ENCODE measurements at places on chromosomes 3 and 15.

DNA sequence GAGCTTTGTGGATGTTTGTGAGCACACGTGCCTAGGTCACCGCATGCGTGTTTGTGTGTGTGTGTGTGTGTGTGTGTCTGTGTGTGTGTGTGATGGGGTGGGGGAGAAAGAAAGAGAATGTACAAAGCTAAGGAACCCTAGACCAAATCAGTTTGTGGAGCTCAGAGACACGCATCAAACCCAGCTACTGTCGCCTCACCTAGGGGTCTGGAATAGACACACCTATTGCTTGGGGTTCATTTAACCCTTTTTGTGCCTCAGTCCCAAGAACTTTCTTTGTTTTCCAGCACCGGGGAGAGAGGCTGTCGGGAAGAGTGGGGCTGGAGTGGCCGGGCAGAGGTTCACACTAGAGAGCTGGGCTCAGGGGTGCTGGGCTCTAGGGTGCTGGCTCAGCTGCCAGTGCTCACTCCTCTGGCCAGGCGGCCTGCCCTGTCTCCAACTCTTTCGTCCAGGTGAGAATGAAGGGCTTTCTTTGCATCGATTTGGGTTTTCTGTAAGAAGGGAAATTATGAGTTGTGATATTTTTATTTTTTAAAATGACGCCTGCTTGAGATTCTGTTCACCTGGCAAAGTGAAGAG is 221.6 kb downstream of the MEIS2 start:
- DNase-seq = no peak

DNA sequence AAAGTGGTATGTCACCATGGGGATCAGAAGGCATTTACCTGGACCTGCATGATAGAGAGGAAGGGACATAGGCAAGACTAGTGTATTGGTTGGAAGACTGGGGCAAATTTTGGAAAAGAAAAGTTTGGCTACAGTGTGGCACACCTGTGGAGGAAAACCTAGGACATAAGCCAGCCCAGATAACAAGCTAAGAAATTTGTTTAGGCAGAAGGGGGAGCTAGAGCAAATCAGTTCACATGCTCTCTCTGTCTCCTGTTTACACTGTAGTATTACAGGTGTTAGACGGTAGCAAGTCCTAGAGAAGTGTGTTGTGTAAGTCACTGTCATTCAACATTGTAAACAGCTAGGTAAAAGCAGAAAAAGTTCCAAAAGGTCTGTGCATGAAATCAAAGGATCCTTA is 11.9 kb upstream of the ALDH1A2 start:
- DNase-seq = no peak

DNA sequence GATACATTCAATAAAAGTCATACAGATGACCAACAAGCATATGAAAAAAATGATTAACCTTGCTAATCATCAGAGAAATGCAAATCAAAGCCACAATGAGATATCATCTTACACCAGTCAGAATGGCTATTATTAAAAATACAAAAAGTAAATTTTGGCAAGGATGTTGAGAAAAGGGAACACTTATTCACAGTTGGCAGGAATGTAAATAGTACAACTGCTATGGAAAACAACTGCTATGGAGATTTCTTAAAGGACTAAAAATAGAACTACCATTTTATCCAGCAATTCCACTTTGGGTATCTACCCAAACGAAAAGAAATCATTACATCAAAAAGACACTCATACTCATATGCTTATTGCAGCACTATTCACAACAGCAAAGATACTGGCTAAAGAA is 1121.8 kb downstream of the TBL1XR1 start:
- no peak for DNase-seq

GRCh38 chr3:42654331-42655201 is 1.1 kb downstream of the ZBTB47 start:
- no peak for DNase-seq

DNA sequence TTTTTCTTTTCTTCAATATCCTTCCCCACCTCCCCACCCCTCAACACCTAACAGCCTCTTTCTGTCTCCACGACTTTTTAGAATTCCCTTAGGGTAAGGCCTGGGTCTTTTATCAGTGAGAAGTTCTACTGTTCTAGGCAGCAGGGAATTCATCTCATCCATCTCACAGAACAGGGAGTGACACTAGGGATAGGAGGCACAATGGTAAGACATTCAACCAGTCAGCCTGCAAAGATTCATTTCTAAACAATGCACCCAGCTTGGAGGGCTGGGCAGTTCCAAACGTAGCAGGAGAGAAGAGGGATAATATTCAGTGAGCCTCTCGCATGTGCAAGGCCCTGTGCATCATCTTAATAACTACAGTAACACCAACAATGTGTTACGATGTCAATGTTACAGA is 43.6 kb downstream of the LRIG1 start:
- no peak for DNase-seq

- no peak for DNase-seq
These were observed 453.7 kb downstream of the FOXP1 start for GRCh38 chr3:71129611-71130431.

Measured in stimulated activated CD4-positive, alpha-beta T cell treated with anti-CD3 and anti-CD28 coated beads, TNF-alpha, amount 100 ng/mL, for 4 hours (primary cell).